Hematopoietic multipotent progenitor cell treated with erythropoietin and hydrocortisone succinate and interleukin-3 and kit ligand, for 15 days (in vitro differentiated cells): ENCODE measurements at places on chromosomes 7 and 10.

DNA sequence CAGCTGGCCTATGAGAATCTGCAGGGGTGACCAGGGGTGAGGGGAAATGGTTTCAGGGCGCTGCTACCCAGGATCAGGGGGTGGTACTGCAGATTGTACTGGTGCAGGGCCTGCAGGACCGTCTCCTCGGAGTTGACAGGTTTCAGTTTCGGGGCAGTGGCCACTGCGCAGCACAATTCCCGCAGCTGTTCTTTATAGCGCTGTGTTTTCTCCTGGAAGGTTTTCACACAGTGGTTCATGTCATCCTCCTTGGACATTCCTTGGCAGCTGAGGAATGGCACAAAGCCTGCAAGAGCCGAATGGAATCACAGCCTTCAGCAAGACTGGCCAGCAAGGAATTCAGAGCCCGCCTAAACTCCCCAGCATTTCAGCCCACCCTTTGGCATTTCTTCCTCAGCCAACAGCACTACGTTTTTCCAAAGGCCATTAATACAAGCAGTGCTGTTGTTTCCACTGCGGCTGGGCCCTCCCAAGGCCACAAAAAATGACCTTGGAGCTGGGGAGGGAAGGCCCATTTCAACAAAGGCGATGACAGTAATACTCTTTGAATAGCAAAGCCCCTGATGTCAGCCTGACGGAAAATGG, 44.9 kb downstream of the PNLIPRP2 start:
- DNase-seq, result no peak

DNA sequence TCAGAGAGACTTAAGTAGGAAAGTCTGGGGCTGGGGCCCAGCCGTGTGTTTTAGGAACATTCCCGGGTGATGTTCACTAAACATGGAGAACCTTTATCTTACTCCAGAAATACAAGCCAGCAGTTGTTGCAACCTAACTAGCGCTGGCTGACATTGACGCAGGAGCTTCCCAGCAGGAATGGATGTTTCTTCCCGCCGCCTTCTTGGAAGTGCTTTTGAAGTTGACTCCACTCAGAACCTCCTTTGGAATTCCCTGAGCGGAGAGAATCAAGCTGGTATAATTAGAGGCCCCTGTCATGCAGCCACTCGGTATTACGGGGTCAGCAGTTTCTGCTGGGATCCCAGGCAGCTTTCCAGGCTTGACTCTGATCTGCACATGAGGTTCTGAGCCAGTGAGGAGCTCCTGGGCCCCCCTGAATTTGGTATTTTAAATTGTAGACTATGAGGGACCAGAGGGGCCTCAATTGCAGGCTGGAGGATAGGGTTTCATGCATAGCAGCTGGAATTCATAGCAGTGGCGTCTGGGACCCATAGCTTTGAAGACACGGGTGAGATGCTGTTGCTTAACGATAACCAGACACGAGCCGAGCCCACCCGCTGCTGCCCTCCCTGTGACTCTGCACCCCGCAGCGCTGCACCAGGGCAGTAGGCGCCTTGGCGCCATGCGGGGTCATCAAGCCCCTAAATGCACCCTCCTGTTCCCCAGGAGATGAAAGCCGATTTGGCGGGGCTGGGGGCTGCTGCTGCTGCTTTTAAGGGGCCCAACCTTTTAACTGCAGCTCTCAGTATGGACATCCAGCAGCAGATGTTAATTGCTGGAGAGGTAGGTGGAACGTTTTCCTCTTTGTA, 61.8 kb downstream of the EEPD1 start:
- DNase-seq, result no peak

- no peak for DNase-seq
Observed at GRCh38 chr10:125144206-125144605, 16.2 kb downstream of the CTBP2 start.

- no peak for DNase-seq
Observed at GRCh38 chr10:75547391-75548298, 116.2 kb downstream of the LRMDA start.

GRCh38 chr7:23514755-23515154, 17.0 kb downstream of the TRA2A start:
- no peak for DNase-seq

DNA sequence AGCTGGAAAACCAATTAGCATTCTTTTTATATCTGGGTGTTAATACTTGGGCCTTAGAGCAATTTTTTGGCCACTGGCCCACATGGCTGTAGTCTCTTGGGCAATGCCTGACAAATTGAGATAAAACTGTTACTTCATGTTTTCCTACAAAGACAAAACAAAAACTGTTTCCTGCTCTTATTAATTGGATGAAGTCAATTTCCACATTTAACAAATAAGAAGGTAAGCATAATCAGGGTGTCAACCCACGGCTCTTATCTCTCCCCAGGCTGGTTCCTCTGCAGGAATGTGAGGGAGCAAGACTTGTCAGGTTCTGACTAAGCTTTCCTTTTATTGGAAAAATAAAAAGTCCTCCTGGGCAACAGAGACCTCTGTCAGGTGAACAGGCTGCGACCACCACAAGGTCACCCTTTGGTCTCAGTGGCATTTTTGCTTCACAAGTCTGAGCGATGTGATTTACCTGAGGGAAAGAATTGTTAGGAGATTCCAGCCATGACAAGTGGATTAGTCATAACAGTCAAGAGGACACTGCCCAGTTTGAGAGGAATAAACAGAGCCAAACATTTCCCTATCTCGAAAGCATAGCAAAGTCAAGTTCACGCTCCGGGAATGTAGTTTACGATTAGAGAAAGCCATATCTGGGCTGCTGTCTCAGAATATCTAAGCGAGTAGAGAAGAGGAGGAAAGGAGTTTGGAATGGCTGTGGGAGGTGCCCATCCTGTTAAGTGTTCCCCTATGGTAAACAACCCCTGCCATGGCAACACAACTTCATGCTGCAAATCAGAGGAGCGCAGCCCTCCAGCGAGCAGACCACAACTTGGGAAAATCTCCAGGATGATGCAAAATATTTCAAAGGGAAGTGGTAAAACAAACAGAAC, 144.4 kb downstream of the TES start:
- no peak for DNase-seq

DNA sequence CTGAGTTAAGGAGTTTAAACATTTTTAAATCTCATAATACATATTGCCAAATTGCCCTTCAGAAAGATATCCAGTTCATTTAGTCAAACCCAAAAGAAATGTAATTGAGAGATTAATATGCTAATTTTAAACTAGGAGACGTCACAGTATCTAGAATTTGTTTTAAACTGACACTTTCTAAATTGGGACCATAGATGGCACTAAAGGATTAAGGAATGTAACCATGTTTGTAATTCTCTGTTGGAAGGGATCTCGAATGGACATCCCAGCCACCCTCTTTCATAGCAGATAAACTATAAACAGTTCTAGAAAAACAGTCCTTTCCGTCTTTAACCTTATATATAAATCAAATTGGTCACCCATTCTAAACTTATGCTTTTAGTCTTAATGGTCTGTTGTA, 30.0 kb upstream of the SAMD9L start:
- peak; percentile 64 for DNase-seq

- DNase-seq, result peak; percentile 23
Observed at GRCh38 chr10:103062854-103063590, 130.1 kb downstream of the NT5C2 start.

GRCh38 chr10:22550732-22551131, 163.6 kb downstream of the PIP4K2A start:
- peak; percentile 53 for DNase-seq

GRCh38 chr7:46411236-46411635, 490.2 kb upstream of the IGFBP3 start:
- DNase-seq, result no peak

GRCh38 chr7:30188811-30189210, 54.0 kb downstream of the MTURN start:
- no peak for DNase-seq

GRCh38 chr10:8056871-8057331, 2.4 kb downstream of the GATA3 start:
- no peak for DNase-seq
